ENCODE measurements at places on chromosomes 4 and X. TPM values are rescaled to one million over a fixed set of nuclear protein-coding genes. Genes with fewer than 3 reads are reported as not detected.

The GNRHR gene
- not detected for total RNA-seq

DNA sequence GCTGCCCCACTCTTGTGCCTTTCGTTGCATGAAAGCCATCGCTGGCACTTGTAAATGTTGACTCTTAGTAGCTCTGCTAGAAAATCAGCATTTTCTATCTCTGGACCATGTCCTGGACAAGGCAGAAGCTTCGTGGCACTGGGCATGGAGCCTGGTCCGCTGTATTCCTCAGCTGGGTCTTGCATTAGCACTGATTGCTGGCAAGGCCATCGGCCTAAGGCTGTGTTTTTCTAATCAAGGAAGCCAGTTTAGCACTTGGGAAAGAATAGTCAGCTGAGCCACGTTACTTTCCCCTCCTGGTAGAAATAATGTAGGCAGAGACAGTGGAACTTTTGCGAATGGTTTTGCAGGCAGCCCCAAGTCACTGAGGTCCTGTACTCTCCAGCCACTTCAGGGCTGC, 180.2 kb upstream of the EOLA2 start:
- H3K27me3 ChIP-seq: no peaks in the 10 kb centered on the region
- no peaks in the 10 kb centered on the region for H3K4me1 ChIP-seq
- H3K4me3 ChIP-seq: no peak overlapping the region
- DNase-seq: no peak

DNA sequence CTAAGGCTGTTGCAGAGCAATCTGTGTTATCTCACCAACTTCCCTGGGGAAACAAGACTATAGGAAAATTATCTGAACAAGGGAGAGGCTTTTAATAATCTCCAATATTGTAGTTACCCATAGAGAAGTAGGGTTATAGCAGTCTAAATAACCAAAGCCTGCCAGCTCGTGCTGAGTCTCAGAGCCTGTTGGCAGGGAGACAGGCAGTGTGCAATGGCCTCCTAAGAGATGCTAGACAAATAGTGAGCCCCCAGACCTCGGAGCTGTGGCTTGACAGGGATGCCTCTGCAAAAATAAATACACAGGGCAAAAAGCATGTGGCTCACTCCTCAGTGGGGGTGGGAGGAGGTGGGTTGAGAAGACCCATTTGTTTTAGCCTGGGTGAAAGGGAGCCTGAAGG, 76.7 kb downstream of the DGKK start:
- DNase-seq: no peak
- peaks cover 6% of the 10 kb centered on the region for H3K27me3 ChIP-seq
- H3K27ac ChIP-seq: no peak overlapping the region
- H3K36me3 ChIP-seq: no peaks in the 10 kb centered on the region
- no peaks in the 10 kb centered on the region for H3K4me1 ChIP-seq

The SLC49A3 gene
- total RNA-seq: 9.0 TPM

GRCh38 chr4:14596437-14596836, 405.8 kb upstream of the CPEB2 start:
- no peaks in the 10 kb centered on the region for H3K4me1 ChIP-seq
- H3K36me3 ChIP-seq: no peaks in the 10 kb centered on the region
- no peak for DNase-seq
- H3K27ac ChIP-seq: no peak overlapping the region
- no peak overlapping the region for H3K4me3 ChIP-seq
- no peaks in the 10 kb centered on the region for H3K27me3 ChIP-seq

The SH2D1A gene
- total RNA-seq: 0.23 TPM

The ASMTL gene
- 19.4 TPM for total RNA-seq

- no peaks in the 10 kb centered on the region for H3K36me3 ChIP-seq
- H3K27ac ChIP-seq: no peak overlapping the region
- no peak overlapping the region for H3K4me3 ChIP-seq
- no peaks in the 10 kb centered on the region for H3K27me3 ChIP-seq
- H3K4me1 ChIP-seq: no peaks in the 10 kb centered on the region
- DNase-seq: no peak
Measured at GRCh38 chr4:73187325-73187724, 71.3 kb downstream of the ANKRD17 start.

The TCEAL6 gene
- not detected for total RNA-seq

The RAB33A gene
- not detected for total RNA-seq
